ENCODE measurements at places on chromosomes 16 and 17.

- no peak for DNase-seq
These were observed 67.9 kb upstream of the RPL38 start for GRCh38 chr17:74135391-74136167.

GRCh38 chr17:73133911-73134649, 30.7 kb upstream of the SSTR2 start:
- no peak for DNase-seq

- no peak for DNase-seq
These were observed 14.5 kb downstream of the ZFPM1 start for GRCh38 chr16:88467541-88467944.

GRCh38 chr16:50473356-50473945, 74.7 kb upstream of the NKD1 start:
- no peak for DNase-seq

DNA sequence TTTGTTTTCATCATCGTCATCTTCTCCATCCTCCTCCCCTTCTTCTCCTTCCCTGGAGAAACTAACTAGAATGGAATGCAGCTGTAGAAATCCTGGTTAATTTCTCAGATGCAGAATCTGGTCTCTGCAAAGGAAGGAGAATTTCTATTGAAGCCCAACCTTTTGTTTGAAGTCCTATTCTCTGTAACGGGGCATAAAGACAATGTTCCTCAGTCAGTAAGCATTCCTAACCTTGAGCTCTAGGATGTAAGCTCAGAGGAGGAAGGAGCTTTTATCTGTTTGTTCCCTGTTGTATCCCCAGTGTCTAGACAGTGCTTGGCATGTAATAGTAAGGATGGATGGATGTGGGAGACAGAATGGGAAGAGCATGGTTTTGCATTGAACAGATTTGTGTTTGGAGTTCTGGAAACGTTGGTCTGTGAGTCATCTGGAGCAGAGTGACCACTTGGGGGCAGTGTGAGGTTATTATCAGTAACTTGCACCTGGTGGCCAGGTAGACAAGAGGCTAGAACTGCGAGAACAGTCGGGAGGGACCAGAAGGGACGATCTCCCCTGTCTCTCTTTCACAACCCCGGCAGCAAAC, 363.7 kb downstream of the SNX29 start:
- no peak for DNase-seq

GRCh38 chr17:21397341-21398190, 21.4 kb downstream of the KCNJ12 start:
- no peak for DNase-seq

DNA sequence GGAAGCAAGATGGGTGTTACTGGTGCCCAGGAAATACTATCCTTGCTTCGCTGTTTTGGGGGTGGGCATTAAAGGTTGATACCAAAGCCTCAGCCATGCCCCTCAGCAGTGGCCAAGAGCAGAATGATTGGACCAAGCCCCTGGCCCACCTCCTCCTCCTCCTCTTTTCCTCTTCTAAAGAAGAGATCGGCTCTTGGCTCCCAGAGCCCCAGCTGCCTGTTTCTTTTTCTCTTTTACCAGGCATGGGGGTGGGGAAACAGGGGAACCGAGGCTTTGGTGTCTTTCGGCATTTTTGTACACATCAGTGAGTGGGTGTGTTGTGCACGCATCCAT, 5.8 kb downstream of the THRA start:
- no peak for DNase-seq

- no peak for DNase-seq
These were observed 46.9 kb upstream of the HNF1B start for GRCh38 chr17:37791447-37792399.

DNA sequence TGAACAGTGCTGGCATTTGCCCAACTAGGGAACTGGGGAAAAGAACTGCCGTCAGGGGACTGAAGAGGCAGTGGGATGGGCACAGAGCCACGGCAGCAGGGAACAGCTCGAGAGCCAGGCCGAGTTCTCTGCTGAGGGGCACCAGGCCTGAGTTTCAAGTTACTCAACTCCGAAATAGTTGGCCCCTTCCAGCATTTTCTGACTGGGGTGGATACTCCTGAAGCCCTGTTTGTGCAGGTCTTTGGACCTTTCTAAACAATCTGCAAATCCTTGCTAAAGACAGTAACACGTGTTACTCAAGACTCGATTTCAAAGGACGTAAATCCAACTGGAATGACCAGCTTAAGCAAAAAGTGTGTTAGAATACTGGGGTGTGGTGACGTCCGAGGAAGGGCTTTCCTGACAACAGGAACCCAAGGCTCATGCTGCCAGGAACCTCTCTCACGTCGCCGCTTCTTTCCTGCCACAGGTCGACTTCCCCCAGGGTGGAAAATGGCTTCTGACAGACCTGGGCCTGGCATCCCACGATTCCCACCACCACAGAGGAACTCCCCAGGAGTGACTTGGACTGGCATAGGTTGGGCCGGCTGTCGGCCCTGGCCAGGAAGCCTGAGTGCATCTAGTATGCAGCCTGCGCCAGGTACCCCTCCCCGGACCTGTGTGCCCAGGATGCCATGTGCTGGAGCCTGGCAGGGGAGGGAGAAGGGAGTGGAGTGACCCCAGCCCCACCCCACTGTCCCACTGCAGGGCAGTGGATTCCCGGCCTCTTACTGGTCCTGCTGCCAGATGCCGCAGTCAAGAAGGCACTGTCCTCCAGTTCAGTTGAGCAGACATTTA, 71.9 kb downstream of the N4BP1 start:
- no peak for DNase-seq

DNA sequence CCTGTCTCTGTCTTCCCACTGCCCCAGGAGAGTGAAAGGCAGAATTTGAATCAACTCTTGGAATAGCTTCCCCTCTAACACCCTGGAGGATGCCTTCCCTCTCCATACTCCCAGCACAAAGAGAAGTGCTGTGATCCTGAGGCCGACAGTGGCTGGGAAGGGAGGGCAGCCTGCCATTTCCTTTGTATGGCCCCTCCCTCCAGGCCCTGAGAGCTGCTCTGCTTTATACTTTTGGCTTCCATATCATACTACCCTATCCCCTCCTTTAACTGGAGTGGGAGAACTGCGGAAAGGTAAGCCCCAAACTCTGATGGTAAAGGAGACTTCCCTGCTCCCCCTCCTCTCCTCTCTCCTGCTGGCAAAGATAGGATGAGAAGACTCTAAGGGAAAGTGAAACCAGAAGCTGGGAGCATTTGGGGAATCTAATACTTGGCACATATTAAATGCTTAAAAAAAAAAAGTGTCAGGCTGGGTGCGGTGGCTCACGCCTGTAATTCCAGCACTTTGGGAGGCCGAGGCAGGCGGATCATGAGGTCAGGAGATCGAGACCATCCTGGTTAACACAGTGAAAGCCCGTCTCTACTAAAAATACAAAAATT, 4.1 kb upstream of the MED24 start:
- DNase-seq = no peak

- peak; percentile 75 for DNase-seq
These were observed 2.8 kb downstream of the RBFOX3 start for GRCh38 chr17:79607940-79608623.

GRCh38 chr16:47142486-47142820, 1.3 kb downstream of the NETO2 start:
- DNase-seq = no peak

- no peak for DNase-seq
These were observed 1.8 kb upstream of the SYNRG start for GRCh38 chr17:37610971-37611370.

- peak; percentile 56 for DNase-seq
These were observed 10.0 kb downstream of the BAIAP2 start for GRCh38 chr17:81044764-81045589.

- no peak for DNase-seq
These were observed 5.6 kb downstream of the SBK1 start for GRCh38 chr16:28297784-28298510.

DNA sequence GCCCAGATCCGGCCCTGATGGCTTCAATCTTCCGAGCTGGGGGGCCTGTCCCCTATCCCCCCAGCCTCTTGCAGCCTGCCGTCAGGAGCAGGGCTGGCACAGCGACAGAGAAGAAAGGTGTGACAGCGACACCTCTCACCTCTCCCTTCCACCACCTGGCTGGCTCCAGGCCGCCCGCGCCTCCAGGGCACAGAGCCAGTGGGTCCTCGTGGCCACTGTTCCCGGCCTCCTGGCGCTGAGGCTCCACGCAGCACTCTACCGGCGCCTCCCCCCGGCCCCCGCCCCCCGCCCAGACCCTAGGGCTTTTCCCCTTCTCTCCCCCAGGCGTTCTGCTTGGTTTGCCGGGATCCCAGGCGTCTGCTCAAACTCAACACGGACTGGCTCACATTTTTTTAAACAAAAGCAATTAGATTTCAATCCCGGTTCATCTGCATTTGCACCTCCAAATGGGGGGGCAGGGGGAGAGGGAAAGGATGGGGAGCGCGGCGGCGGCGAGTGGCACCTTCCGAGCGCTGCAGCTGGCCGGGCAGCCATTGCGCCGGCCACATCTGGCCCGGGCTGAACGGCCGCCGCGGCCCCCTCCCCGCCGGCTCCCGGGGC, 12.8 kb upstream of the CBX8 start:
- DNase-seq = no peak

- DNase-seq = no peak
These were observed 216.6 kb upstream of the IRX3 start for GRCh38 chr16:54503011-54503855.

GRCh38 chr17:34386697-34387550, 23.9 kb upstream of the CCL1 start:
- DNase-seq = no peak

GRCh38 chr16:89412811-89413210, 77.5 kb downstream of the ANKRD11 start:
- DNase-seq = no peak

- no peak for DNase-seq
These were observed 50.8 kb upstream of the JPH3 start for GRCh38 chr16:87551487-87551886.

DNA sequence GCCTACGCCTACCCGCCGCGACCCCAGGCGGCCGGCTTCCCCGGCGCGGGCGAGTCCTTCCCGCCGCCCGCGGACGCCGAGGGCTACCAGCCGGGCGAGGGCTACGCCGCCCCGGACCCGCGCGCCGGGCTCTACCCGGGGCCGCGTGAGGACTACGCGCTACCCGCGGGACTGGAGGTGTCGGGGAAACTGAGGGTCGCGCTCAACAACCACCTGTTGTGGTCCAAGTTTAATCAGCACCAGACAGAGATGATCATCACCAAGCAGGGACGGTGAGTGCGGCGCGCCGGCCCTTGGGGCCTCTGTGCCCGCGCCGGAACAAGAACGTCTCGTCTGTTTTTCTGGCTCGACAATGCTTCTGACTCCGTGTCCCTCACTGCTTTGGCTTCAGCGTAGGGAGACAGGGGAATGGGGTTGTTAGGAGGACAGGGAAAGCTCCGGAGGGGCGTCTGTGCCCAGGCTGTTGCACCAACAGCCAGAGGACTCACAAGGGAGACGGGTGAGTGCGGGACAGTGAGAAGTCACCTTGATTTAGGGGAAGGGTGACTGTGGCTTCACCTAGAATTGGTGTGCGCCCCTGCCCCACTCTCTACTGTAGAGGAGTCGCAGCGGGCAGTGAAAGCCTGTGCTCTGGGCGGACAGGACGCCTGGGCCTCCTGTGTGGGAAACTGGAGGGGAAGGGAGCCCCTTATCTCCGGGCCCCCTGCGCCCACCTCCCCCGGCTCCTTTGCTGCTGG, 806 bp downstream of the TBX21 start:
- DNase-seq = no peak

GRCh38 chr16:80993307-80993706, 13.4 kb downstream of the CMC2 start:
- DNase-seq = no peak

- DNase-seq = no peak
These were observed 164.9 kb downstream of the IRX3 start for GRCh38 chr16:54121539-54122295.

- DNase-seq = no peak
These were observed 15.0 kb upstream of the MPHOSPH6 start for GRCh38 chr16:82185012-82185411.

- no peak for DNase-seq
These were observed 1.1 kb upstream of the GIT1 start for GRCh38 chr17:29590411-29591145.

DNA sequence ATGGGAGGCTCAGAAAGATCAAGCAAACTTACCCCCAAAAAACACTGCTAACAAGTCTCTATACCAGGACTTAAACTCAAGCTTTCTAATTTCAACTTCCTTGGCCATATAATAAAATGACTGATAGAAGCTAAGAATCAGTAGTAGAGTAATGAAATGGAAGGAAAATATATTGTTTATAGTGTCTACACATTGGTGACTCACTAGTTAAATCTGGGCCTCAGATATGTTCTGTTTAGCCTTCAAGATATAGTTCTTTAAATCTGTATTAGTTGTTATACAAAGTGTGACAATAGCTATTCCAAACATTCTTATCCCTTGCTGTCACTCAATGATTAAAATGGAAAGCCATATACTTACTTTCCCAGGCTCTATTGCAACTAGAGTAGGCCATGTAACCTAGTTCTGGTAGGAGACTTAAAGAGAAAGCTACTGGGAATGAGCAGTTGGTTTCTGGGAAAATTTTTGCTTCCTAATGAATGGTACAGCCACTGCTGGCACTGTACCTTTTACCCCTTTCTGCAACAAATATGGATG, 18.3 kb downstream of the SSH2 start:
- no peak for DNase-seq

GRCh38 chr16:27642756-27643155, 92.8 kb downstream of the KATNIP start:
- no peak for DNase-seq

DNA sequence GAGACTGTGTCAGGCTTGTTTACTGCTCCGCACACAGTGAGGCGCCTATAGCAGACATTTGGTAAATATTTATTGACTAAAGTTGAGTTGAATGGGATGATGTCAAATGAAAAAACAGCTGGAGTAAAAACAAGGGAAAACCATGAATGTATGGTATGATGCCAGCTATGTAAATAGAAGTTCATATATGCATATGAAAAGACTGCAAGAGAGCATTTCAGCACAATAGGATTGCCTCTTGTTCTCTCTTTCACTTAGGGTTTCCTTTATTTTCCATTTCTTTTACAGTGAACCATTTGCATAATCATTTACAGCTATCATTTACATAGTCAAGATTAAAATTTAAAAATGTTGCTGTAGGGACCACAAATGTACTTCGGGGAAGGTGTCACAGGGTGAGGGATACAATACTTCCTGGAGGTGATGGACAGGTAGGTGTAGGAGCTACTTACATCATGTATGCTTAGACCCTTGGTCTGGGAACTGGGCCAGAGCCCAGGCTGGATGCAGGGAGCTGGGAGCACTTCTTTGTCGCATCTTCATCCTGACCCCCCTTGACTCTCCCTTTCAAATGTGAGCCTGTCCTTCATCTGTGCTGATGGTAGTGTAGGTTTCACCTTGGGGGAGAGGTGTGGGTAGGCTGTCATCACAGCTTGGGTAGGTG, 113.3 kb downstream of the UTP18 start:
- no peak for DNase-seq

DNA sequence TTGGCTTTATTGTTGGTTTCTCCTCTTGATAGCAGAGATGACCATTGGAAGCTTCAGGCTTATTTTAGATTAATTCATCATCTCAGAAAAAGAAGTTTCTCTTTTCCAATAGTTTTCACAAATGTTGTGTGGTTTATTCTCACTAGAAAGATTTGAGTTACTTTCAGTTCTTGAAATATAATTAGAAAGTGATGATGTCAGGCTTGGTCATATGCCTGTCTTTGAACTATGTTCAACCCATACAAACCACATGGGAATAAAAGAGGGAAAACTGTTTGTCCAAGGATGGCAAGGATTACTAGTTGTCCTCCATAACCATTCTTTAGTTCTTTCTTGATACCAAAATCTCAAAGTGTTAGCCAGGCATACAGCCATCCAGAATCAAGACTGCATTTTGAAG, 3.7 kb upstream of the HS3ST2 start:
- no peak for DNase-seq

All from mesothelial cell of epicardium (in vitro differentiated cells).